Right hindlimb (tissue), 1 donor: ENCODE measurements at places on chromosomes 11 and 22.

GRCh38 chr11:62260261-62260953 is 9.6 kb upstream of the SCGB2A2 start:
- DNase-seq, result no peak

DNA sequence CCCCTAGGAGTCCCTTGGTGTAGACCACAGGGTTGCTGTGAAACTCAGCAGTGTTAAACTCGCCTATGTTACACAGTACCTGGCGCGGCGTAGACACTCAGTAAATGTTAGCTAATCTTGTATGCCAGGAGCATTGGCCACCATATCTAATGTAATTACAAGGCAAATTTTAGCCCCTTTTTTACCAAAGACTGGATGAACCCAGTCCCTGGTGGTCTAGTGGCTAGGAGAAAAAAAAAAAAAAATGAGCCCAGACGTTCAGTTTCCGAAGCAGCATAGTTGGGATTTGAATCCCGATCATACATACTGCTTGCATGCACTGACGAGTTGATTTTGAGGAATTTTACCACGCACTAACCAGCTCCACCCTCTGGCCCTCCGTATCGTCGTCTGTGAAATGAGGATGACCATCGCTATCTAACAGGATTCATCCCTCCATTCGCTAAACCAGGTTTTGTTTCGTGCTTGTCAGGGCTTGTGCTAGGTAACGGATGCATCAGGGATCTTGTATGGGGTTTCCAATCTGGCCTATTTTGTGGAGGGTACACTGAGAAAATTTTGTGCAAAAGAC is 688 bp downstream of the PTS start:
- peak; percentile 27 for DNase-seq

DNA sequence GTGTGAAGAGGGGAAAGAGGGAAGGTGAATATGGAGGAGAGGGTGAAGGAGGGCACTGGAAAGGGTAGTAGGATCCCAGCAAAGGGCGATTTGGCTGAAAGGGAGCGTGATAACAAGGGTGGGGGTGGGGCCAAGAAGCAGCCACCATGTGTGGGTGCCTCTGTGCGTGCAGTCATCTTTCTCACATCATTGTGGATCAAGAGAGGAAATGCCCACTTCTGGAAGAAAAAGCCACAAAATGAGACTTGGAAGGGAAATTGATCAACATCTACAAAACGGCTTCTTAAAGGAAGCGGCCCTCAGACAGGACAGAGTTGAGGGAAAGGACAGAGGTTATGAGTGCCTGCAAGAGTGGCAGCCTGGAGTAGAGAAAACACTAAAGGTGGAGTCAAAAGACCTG is 1.2 kb upstream of the CXCR5 start:
- DNase-seq, result no peak

GRCh38 chr22:49964136-49965090 is 3.8 kb downstream of the PIM3 start:
- DNase-seq, result peak; percentile 22

- DNase-seq, result no peak
Observed at GRCh38 chr11:73531386-73531785, 66.5 kb downstream of the FAM168A start.

DNA sequence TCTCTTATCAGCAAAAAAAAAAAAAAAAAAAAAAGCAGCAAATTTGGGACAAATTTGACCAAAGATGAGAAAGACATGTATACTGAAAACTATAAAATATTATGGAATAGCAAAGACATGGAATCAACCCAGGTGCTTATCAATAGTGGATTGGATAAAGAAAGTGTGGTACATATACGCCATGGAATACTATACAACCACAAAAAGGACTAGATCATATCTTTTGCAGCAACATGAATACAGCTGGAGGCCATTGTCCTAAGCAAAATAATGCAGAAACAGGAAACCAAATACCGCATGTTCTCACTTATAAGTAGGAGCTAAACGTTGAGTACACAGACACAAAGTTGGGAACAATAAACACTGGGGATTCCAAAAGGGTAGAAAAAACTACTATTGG is 1.8 kb upstream of the RNF141 start:
- no peak for DNase-seq

DNA sequence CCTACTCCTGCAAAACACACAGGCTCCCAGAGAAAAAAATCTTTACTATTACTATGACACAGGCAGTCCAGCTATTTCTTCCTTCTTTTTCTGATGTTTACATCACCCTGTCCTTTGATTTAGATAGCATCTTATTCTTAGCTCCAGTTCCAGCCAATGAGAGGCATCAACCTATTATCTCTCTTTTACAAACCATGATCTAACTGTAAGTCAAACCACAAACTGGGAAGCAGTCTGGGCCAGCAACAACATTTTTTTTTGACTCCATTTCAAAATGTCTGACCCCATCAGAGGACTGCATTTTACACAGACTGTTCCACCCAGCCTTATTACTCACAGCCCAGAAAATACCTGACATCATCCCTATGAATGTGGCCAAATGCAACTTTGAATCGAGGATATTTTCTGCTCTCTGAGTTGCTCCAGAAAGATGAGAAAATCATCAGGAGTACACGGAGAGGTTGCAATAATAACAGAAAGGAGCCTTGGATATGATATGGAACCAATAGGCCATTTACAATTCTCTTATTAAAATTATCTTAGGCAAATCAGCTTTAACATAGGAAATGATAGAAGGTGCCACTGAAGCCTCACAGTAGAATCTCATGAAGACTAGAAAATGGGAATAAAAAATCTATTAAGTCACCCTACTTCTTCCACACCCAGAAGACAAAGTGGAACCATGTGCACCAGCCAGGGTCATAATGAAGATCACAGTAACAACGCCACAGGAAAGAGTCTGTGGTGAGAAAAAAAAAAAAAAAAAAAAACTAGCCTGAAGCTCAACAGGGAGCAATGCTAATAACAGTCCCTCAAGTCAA is 21.2 kb downstream of the TBRG1 start:
- no peak for DNase-seq

GRCh38 chr22:20567993-20568417 is 60.6 kb downstream of the MED15 start:
- no peak for DNase-seq

DNA sequence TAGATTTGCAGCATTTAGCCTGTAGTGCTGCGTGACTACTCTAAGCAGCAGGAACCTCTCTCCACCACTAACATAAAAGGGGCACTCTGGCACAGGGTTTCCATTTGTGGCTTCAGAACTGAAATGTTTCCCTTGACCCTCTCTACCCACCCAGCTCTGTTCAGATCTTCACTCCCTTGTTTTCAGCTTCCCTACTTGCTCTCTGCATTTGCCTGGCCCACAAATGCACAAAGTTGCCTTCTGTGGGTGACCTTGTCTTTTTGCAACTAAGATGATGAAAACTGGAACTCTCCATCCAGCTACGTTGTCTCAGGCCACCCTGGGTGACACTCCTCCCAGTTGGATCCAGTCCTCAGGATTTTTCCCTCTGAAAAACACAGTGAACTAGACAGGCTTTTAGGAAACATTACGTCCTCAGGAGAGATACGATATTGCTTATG is 19.8 kb upstream of the PSMA1 start:
- no peak for DNase-seq

GRCh38 chr11:44034639-44035038 is 13.1 kb upstream of the ACCSL start:
- DNase-seq, result no peak

- no peak for DNase-seq
Observed at GRCh38 chr22:29632672-29633071, 29.2 kb downstream of the NF2 start.

DNA sequence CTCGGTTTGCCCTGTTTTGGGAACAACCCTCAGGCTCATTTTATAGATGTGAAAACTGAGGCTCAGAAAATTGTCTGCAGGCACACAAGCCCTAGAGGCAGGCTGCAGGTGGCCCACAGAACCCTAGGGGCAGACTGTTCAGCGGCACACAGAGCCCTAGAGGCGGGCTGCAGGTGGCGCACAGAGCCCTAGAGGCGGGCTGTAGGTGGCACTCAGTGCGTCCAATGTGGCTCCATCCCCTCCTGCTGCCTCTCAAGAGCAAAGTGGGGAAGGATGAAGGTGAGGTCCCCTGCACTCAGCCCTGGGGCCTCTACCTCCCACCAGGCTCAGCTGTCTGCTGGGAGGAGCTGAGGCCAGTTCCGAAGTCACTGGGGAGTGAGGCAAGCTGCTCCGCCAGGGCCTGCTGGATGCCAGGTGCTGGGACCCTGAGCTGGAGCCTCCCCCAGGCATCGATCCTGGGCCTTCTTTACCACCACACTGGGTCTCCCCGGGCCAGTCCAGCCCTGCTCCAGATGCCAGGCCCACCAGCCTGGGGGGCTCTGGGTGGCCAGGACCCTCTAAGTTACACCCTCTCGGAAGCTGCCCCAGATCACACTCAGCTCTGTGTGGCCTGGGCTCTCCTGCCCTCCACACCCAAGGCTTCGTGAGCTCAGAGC is 2.3 kb downstream of the ACY3 start:
- DNase-seq, result peak; percentile 12

DNA sequence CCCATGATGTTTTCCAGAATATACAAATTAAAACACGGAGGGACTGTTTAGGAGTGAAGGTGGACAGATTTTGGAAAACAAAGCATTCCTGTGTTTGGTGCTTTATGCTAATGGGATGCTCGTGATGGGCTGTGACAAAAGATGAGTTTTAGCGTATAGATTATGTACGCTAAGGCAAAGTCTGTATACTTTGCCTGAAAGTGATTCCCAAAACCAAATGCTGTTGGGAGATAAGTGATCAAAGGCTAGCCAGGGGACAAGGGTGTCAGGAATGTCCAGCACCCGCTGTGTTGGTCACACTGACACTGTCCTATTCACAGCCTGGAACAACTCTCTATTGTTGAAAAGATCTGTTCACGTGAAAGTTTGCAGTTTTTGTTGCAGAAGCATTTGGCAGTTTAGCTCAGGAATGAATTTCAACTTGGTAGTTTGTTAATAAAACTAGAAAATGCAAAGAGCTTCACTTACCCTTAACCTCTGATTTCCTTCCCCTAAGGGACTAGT is 1.5 kb downstream of the JAM3 start:
- no peak for DNase-seq

DNA sequence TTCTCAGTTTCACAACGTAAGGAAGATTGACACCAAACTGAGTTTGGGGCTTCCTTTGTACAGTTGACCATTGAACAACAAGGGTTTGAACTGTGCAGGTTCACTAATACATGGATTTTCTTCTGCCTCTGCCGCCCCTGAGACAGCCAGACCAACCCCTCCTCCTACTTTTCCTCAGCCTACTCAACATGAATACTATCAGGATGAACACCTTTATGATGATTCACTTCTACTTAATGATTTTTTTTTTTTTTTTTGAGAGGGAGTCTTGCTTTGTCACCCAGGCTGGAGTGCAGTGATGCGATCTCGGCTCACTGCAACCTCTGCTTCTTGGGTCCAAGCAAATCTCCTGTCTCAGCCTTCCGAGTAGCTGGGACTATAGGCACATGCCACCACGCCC is 14.6 kb downstream of the RBM4 start:
- no peak for DNase-seq

- DNase-seq, result no peak
Observed at GRCh38 chr11:2882396-2883110, 3.0 kb downstream of the CDKN1C start.

DNA sequence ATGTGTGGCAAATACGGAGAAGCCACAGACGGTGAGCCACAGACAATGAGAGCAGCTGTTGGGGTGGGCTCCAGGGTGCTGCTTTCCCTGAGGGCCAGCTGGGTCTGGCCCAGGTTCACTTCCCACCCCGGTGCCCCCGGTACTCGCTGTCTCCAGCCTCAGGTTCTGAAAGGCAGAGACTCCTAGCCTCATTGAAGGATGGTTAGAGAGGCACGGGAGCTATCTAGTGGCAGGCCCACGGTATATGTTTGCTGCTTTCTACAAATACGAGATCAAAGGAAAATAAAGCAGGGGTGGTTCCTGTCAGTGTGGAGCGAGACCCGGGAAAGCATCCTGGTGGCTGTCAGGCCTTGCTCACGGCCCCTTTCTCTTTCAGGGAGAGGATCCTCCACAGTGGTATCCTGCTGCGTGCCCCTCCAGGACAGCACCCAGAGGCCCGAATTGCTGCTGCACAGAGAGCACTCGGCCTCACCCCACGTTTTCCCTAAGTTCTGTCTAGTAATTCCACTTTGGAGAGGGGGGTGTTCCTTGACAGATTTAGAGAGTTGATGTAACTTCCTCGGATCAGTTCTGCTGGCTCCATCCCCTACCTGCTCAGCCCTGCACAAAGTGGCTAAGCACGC is 3.0 kb downstream of the TMEM80 start:
- DNase-seq, result no peak

DNA sequence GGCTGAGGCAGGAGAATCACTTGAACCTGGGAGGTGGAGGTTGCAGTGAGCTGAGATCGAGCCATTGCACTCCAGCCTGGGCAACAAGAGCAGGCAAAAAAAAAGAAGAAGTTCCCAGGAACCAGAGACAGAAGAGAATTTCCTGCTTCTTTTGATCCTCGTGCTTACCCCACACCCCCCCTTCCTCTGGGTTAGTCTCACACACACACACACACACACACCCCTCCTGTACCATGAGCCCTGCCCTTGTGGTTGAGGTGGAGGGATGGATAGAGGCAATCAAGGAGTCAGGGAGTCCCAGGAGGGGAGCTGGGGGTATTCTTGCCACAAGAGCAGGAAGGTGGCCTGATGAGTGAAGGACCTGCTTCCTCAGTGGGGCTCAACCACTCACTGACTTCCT is 4.1 kb upstream of the UBE2L6 start:
- DNase-seq, result no peak

DNA sequence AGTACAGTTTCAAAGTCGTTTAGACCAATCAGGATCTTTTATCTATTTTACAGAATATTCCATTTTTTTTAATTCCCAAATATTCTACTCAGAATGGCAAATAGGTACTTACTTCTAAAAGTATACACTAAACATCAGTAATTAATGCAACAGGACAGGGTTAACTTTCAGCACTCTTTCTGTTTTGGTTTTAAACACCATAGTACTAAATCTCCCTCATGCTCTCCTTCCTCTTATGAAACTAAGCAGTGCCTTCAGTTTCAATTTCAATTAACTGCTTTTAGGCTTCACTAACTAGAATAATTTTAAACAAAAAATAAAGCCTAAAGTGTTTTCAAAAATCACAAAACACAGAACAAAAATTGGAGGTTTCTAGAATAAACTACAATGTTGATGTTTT is 57.9 kb downstream of the NOX4 start:
- no peak for DNase-seq

DNA sequence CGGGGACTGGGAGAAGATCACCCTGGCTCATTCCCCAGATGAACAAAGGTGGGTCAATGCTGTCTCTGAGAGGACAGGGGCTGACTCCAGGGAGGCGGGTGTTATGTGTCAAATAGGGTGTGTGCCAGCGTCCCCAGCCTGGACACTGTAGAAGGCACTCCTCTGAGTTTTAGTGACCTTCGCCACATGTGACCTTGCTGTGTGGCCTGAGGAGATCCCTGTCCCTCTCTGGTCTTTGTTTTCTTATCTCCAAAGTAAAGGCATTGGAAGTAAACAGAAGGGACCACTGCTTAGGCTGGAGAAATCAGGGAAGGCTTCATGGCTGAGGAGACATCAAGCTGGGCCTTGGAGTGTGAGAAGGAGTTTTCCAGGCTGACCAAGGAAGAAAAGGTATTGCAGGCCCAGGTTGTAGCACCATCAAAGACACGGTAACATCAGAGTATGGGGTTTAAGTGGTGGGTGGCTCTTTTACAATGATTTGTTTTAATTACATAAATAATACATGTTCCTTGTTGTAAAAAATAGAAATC is 74.4 kb downstream of the TP53I11 start:
- no peak for DNase-seq
